GM12864 (cell line): ENCODE measurements at places on chromosomes 5 and 9.

DNA sequence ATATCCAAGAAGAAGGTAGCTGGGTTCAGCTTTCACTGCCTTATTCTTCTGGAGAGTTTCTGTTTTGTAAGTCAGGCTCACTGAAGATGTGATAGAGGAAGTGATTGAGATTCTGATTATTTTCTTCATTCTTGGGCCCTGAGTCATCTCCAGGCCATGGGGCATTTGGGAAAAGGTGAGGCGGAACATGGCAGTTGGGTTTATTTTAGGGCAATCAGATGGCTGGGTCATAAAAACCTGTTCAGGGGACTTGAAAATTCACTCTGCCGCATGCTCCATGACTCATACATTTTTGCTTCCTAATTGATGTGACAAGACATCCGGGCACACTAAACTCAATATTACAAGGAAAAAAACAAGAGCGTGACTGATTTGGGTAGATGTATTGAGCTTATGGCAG, 265.7 kb upstream of the KLF4 start:
- DNase-seq = no peak

DNA sequence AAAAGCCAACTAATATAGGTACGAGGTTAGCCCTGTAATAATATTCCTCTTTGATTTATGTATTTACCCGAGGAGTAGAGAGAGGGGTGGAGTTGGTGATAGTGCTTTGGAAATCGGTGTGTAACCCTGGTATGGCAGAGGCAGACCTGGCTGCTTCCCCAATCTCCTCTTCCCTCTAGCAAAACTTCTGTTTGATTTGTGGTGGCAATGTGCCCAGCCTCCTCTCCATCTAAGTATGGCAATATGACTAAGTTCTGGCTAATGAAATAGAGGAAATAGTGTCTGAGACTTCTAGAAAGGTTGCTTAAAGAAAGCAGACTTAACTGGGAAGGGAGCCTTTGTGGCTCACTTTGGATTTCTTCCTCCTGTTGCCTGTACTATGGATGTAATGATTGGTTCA, 491.1 kb downstream of the ENC1 start:
- DNase-seq = no peak

DNA sequence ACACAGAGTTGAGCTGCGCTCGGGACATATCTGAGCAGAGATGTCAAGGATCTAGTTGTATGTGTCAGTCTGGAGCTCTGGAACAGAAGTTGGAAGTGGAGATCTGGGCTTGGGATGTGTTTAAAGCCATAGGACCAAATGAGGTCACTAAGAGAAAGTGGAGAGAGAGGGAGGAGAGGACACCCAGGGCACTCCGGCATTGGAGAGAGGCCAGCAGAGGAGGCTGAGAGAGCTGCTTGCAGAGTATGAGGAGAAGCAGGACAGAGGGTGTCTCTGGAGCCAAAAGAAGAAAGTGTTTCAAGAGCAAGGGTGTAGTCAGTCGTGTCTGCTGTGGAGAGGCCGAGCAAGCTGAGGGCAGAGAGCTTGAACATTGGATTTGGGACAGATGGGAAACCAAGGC, 34.7 kb downstream of the ARHGEF37 start:
- no peak for DNase-seq

- DNase-seq = no peak
Observed at GRCh38 chr5:114789773-114790402, 379.8 kb downstream of the TRIM36 start.

DNA sequence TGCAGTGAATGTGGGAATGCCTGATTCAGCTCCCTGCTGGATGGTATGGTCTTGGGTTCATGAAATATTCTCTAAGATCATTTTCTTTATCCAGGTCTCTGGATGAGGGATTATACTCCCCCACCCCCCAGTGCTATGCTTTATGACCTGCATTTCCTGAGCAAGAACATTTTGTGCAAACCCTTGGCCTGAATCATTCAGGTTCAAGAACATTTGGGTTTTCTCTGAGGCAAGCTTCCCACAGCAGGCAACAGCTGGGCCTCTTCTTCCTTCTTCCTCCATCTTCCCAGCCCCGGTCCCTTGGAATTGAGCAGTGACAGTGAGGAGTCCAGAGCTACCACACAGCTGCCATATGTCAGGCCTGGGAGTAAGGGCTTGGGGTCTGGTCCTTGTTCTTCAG, 58.6 kb upstream of the TNFSF15 start:
- no peak for DNase-seq

DNA sequence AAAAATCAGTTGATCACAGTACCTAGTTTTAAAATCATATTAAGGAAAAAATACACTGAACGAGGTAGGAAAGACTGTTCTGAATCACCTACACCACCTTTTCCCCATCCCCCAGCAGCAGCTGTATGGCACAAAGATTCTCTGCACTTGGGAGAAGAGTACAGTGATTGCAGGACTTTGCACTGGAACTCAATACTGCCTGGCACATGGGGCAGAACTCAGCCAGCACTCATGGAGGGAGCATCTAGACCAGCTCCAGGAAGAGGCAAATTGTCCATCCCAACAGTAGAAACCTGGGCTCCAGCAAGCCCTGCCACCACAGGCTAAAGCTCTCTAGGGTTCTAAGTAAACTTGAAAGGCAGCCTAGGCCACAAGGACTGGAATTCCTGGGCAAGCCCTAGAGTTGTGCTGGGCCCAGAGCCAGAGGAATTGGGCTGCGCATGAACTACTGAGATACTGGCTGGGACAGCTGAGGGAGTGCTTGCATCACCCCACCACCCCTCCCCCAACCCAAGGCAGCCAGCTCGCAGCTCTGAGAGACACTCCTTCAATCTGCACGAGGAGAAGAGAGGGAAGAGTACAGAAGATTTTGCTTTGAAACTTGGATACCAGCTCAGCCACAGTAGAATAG, 654.4 kb upstream of the CDH6 start:
- no peak for DNase-seq

DNA sequence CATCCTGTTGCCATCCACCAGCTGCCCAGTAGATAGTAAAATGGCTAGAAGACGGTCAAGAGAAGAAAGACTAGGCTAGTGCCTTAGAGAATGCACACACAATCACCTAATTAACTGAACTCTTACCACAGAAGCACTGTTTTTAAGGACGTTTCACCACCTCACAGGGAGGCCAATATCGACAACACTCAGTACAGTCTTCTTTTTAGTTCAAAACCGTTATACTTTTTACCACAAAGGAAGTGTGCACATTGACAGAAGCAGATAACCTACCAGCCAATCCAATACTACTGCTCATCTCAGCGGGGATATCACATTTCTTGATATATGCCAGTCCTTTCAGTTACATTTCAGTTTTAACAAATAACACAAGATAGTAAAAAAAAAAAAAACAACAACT, 122.3 kb downstream of the GNAQ start:
- DNase-seq = no peak

- no peak for DNase-seq
Observed at GRCh38 chr5:8525819-8526218, 656.9 kb downstream of the MTRR start.

DNA sequence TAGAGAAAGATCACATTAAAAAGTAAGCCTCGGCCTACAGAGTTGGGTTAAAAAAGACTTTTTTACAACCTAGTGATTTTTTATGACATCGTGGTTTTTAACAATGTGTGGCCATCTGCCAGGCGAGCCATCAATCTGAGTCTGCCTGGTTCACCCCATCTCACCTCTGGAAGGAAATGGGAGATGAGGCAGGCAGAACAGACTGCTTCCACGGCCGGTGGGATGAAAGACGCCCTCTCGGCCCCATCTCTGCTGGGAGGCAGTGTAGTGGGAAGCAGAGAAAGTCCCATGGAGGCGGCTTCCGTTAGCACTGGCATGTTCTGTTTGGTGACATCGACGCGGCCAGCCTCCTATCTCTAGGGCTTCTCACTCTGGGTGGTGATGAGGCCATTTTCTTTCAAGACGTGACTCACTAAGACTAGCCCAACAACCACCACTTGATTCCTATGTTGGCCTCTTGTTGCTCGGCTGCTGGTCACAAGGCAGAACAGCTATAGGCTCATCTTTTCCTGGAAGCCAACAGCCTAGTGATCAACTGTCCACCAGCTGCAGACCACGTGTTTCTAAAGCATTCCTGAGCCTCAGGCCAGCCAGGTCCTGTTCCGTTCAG, 132.4 kb upstream of the OTULINL start:
- no peak for DNase-seq

GRCh38 chr5:179436321-179437122, 91.3 kb upstream of the ADAMTS2 start:
- no peak for DNase-seq
